ENCODE measurements at places on chromosomes 6 and 20.
A peak's percentile ranks its signal among the peaks of the same experiment; 100 is the strongest.

GRCh38 chr20:39117491-39117890 is 155.3 kb downstream of the DHX35 start:
- DNase-seq: no peak

DNA sequence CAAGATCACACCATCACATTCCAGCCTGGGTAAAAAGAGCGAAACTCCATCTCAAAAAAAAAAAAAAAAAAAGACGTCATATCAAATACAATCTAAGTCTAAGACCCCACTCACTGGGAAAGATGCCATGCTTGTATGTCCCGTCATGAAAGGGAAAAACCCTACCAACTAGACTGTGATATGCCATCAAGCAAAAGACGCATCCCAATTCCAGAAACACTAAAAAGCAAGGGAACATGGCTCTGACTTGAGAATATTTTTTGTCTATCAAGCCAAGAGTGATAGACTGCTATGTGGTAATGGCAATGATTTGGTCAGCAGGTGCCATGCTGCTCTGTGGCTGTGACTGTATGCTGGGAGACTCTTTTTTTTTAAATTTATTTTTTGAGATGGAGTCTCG is 23.0 kb downstream of the LAMA5 start:
- no peak for DNase-seq

DNA sequence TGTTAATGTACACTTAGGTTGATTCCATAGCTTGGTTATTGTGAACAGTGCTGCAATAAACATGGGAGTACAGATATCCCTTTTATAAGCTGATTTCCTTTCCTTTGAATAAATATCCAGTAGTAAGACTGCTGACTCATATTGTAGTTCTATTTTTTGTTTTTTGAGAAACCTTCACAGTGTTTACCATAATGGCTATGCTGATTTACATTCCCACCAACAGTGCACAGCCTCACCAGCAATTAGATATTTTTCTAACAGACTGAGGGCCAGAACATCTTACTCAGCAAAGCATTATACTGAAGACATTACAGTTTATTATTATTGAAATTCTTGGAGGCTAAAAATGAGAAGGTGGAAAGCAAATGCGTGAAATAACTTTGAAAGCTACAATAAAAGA is 187.3 kb upstream of the HEY2 start:
- DNase-seq: no peak

GRCh38 chr20:43915211-43916072 is 790 bp downstream of the TOX2 start:
- DNase-seq: peak; percentile 5

- DNase-seq: peak; percentile 9
These were observed 69.6 kb downstream of the SSR1 start for GRCh38 chr6:7243179-7243981.

- DNase-seq: no peak
These were observed 121.3 kb upstream of the HDDC2 start for GRCh38 chr6:125423047-125423446.

DNA sequence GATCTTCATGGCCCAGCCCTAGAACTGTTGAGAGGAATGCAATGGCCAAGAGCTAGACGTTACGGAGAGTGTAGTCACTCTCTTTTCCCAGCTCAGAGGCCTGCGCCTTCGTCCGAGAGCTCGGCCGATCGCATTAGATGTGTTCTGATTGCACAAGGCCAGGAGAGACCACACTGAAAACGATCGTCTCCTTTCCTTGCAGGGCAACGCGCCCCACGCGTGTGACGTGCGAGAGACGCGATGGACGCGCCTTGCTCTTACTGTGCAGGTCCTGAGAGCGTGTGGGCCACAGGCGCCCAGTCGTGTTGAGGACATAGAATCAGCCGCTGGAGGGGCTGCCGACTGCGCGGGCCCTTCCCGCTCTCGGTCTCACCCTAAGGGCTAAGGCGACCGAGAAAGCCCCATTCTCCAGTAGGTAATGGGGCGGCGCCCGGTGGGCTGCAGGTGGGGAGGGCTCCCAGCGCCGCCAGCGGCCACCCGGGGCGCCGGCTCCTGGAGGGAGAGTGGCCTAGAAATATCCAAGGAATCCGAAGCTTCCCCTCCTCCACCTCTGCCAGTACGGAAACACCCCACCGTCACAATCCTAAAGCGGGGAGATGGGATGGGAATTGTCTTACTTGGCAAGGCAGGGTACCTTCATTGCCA is 26.9 kb downstream of the TFAP2B start:
- no peak for DNase-seq

DNA sequence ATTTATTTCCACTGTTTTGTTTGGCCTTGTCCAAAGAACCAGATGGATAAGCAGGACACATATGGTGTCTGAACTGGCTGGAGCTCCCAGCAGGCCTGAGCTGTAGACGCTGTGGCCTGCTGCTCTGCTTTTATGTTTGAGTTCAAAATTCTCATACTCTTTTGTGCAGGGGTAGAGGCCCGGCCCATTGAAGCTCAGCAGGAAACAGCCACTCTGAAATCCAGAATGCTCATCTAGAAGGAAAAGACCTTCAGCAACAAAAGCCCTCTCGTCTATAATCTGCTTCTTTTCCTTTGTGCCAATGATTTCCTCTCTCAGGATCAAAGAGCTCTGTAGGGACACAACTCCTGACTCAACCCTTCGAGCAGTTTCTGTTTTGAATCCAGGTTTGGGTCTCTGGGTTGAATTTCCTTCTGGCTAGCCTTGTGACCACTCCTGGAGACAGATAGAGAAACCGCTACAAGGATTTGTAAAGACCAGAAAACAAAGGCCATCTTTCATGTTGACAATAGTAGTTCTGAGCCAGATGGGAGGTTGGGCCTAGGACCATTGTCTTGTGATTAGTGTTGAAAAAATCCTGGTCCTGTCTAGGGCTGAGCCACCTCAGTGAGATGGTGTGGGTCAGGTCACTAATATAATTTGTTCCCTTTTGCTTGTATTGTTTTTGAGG is 446.7 kb downstream of the BCKDHB start:
- DNase-seq: no peak

DNA sequence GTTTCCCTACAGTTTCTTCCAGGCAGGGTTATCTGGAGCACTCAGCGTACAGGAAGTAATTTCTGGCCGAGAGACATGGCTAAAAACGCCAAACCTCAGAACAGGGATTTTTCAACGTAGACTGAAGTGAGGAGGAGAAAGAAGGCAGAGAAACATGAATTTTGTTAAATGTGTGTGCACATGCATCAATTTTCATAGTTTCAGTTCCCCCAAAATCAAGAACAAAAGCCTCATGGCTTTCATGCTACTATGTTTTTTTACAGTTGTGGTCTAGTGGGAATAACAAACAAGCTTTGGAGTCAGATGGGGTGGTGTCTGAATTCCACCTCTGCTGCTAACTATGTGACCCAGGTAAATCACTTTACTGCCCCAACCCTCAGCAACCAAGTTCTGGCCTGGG is 4.9 kb downstream of the TOMM34 start:
- DNase-seq: no peak

DNA sequence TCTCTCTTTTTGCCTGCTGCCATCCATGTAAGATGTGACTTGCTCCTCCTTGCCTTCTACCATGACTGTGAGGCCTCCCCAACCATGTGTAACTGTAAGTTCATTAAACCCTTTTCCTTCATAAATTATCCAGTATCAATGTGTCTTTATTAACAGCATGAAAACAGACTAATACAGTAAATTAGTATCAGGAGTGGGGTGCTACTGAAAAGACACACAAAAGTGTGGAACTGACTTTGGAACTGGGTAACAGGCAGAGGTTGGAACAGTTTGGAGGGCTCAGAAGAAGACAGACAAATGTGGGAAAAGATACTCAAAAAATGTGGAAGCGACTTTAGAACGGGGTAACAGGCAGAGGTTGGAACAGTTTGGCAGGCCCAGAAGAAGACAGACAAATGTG is 189.4 kb downstream of the HTR1B start:
- no peak for DNase-seq

GRCh38 chr6:168794491-168794890 is 353.5 kb downstream of the SMOC2 start:
- no peak for DNase-seq

DNA sequence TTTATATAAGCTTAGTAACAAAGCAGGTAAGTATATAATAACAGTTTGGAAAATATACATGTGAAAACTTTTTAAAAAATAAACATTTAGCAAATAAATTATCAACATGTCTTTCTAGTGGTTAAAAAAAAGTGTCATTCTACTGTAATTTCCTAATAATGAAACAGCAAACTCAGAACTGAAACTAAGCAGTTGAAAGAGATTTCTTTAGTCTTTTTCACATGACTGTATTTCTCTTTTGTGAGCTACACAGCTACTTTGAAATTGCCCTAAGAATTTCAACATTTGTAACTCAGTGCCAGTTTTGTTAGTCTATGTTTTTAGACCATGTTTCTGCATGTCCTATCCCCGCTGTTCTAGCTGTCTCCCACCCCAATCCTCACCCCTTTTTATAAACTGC is 28.4 kb upstream of the SDHAF4 start:
- DNase-seq: no peak

DNA sequence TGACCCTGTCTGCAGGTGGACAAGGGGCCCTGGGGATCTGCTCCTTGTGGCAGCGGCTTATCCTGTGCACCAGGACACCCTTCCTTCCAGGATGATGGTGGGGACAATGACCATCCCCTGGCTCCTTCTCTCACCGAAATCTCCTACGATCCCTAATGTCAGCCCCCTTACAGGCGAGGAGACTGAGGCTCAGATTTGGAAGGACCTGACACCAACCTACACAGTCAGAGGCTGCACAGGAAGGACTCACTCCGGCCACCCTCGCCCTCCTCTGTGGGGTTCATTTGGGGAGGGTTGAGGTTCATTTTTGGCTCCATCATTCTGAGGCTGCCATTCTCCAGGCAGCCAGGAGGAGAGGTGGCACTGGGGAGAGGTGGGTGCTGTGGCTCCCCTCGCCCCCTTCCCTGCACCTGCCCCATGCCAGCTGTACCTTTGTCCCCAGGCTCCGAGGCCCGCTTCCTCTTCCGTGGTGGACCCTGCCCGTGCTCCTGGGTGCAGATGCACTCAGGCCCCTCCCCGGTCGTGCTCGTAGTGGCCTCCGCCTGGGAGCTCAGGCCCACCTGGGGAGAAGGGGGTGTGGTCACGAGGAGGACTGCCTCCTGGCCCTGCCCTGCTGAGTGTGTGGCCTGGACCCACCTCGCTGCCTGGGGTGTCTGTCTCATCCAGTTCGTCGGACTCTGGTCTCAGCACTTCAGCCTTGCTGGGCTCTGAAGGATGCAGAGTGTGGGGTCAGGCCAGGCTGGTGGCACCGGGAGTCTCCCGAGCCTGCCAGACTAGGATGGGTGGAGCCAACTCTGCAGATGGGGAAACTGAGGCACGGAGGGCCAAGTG is 5.3 kb upstream of the CABLES2 start:
- DNase-seq: no peak

DNA sequence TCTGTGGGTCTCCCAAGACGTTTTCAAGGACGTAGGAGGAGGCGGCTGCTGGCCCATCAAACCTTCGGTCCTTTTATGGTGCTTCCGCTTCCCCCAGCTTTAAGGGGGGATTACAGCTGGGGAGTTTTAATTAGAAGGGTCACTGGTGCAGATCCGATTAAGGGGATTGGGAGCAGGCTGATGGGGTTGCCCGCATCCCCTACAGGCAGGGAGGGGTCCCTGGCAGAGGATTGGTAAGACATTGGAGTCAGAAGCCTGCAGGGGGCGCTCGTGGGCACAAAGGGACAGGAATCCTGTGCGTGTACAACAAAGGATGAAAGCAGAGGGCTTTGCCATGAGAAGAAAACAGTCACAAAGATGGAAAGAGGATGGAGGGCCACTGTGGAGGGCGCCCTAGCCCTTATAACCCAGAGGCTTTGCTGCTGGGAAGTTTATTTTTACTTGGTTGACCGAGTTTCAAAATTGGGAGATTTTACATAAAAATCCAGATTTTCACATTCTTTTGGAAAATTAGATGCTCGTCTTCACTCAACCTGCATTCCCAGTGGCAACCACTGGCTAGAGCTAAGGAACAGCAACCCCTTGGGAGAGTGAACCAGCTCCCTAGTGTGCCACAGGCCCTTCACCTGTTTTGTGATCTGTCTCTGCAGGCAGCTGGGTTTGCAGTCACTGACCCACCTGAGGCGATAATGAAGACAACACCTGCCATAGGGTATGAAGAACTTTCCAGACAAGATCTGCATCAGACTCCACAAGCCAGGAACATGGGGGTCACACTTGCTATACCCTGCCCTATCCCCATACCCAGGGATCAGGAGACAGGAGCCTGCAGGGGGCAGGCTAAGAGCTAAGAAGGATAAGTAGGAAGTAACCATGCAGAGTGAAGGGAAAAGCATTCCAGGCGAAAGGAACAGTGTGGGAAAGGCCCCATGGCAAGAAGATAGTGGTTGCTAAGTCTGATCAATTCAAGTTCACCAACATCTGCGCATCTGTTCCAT is 97.7 kb downstream of the KCNB1 start:
- DNase-seq: peak; percentile 33

DNA sequence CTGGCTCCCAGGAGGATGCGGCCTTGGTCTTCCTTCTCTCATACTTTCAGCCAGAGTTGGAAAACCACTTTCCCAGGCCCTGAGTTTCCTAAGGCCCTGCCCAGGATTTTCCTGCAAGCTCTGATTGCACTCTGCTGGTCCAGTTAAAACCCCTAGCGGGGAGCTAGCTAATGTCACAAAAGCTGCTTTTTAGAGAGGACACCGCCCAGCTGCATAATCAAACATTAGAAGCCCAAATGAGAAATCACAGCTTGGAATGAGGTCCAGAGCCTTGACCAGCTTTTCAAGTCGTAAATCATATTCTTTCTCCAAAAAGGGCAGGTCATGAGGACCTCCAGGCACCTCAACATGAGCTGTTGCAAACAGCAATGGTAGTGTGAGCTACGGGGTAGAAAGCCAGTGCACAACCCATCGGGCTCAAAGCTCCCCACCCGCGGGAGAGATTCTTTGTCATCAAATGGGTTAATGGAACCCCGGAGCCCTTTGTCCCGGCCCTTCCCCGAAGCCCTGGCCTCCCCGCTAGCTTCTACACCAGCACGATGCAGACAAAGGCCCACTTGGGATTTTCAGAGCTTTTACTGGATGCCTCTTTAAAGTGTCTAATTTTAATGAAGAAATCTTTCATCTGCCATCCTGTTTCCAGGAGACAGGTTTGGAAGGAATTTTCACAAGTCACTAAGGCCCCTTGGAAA is 134.0 kb downstream of the SCML4 start:
- no peak for DNase-seq

- no peak for DNase-seq
These were observed 442.3 kb downstream of the HAO1 start for GRCh38 chr20:7497985-7498384.

DNA sequence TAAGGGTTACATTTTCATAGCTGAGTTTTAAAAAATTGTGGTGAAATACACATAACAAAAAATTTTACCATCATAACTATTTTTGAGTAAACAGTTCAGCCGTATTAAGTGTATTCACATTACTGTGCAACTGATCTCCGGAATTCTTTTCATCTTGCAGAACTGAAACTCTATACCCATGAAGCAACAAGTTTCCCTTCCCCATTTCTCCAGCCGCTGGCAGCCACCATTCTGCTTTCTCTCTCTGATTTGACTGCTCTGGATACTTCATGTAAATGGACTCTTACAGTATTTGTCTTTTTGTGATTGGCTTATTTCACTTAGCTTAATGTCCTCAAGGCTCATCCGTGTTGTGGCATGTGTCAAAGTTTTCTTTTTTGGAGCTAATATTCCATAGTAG is 341.6 kb downstream of the QKI start:
- DNase-seq: no peak

- no peak for DNase-seq
These were observed 33.3 kb downstream of the JPH2 start for GRCh38 chr20:44153636-44154043.

GRCh38 chr6:39389484-39389767 is 66.9 kb upstream of the KCNK16 start:
- no peak for DNase-seq
